ENCODE measurements at places on chromosomes 11 and 22. TPM values are rescaled to one million over a fixed set of nuclear protein-coding genes. Genes with fewer than 3 reads are reported as not detected.

GRCh38 chr11:22860241-22860640 lies at the start of gene CCDC179:
TSS of gene CCDC179 (minus strand) at chr11:22860474. CDS start at chr11:22860421, 53 bp downstream.
- no peaks in the 10 kb centered on the region for H3K36me3 ChIP-seq
- H3K27me3 ChIP-seq: no peaks in the 10 kb centered on the region
- H3K4me1 ChIP-seq: no peaks in the 10 kb centered on the region
- DNase-seq: no peak
- no peak within 1 kb of the TSS for H3K4me3 ChIP-seq
- H3K27ac ChIP-seq: no peak within 1 kb of the TSS

ISX gene
- not detected for total RNA-seq

- peak overlapping the region; percentile 64 for H3K4me3 ChIP-seq
- H3K27me3 ChIP-seq: no peaks in the 10 kb centered on the region
- no peak for DNase-seq
- no peak overlapping the region for H3K27ac ChIP-seq
Measured at GRCh38 chr22:41021061-41021612, 70.0 kb downstream of the RBX1 start.

DNA sequence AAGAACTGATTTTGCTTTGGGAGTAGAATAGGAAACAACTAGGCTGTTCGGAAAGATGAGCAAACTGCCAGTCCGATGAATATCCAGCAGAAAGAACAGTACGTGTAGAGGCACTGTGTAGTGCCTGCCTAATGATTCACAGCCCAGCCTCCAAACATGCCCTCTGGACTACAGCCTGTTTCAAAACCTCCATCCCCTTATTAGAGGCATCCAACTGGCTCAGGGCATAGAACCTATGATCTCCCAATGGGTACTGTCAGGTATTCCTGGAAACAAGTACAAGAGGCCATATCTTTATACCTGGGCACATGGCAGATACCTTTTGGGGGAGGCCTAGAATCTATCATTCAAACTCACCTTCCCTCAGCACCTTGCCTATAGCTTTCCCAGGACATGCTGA lies 4.9 kb downstream of the RRP8 start:
- no peak for DNase-seq
- H3K4me1 ChIP-seq: peaks cover 11% of the 10 kb centered on the region
- H3K36me3 ChIP-seq: peaks cover 28% of the 10 kb centered on the region
- H3K27me3 ChIP-seq: no peaks in the 10 kb centered on the region

PLEKHB1 gene
- total RNA-seq: not detected

LRFN4 gene
- total RNA-seq: 36.7 TPM

DNA sequence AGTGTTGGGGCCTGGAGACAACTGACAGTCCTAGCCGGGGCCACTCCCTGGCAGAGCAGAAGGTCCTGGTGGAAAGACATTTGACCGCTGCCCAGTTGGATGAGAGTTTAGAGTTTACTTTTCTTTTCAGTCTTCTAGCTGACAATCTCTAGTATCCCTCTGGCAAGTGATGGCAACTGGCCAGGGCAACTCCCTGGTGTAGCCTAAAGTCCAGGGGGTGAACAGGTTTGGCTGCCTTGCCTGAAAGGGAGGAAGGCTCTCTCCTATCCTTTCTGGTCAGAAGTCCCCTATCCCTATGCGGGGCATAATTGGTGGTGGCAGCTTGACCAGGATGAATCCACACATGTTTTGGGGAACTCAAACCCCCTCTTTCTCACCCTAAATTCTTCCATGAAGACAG lies 16.8 kb upstream of the MSANTD2 start:
- H3K4me3 ChIP-seq: no peak overlapping the region
- peaks cover 13% of the 10 kb centered on the region for H3K4me1 ChIP-seq
- no peak overlapping the region for H3K27ac ChIP-seq
- peaks cover 8% of the 10 kb centered on the region for H3K27me3 ChIP-seq
- no peaks in the 10 kb centered on the region for H3K36me3 ChIP-seq
- no peak for DNase-seq

GRCh38 chr11:47272706-47273105 lies 2.8 kb downstream of the MADD start:
- no peaks in the 10 kb centered on the region for H3K27me3 ChIP-seq
- H3K36me3 ChIP-seq: peaks cover 24% of the 10 kb centered on the region
- H3K4me1 ChIP-seq: peaks cover 23% of the 10 kb centered on the region

- no peaks in the 10 kb centered on the region for H3K36me3 ChIP-seq
- DNase-seq: no peak
- H3K4me1 ChIP-seq: no peaks in the 10 kb centered on the region
- H3K27me3 ChIP-seq: no peaks in the 10 kb centered on the region
- no peak overlapping the region for H3K27ac ChIP-seq
- H3K4me3 ChIP-seq: no peak overlapping the region
Measured at GRCh38 chr22:38638728-38639127, 17.5 kb downstream of the FAM227A start.

DNA sequence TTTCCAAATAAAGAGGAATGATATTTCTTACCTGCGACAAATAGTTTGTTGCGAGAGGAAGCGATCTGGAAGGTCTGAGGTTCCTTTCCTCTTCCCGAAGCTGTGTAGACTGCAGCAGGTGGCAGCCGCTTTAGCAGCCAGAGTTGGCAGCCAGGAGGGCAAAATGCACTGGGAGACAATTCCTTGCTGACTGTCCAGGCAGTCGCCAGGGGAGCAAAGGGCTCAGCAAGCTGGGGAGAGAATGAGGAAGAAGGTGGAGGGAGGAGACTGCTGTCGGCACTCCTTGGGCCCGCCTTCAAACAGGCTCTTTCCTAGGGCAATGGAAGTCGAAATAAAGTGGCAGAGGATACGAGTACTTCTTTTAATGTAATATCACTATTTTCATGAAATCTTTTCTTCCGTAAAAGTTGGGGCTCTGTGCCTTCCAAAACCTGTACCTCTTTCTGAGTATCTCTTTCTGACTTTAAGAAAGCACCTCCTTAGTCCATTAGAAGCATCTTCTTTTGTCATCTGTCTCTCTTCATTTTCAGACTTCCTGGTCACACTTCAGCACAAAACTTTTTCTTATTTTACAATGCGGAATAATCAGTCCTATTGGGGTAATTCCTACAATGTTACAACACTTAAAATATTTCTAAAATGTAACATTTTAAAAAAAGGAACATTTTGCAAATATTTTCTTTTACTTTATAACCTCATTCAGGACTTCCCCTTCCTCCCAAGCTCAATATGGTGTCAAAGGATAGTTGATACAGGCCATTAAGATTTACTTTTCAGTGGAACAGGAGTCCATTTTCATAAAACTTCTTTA lies at the start of gene IL18:
TSS of gene IL18 (minus strand) at position 220 of the 811 bp plus-strand sequence. CDS start 9,041 bp downstream, outside the sequence.
- no peak for DNase-seq
- no peak within 1 kb of the TSS for H3K4me3 ChIP-seq
- H3K4me1 ChIP-seq: peaks cover 11% of the 10 kb centered on the region
- no peaks in the 10 kb centered on the region for H3K27me3 ChIP-seq
- H3K36me3 ChIP-seq: no peaks in the 10 kb centered on the region

GRCh38 chr11:21446939-21447590 lies 745.8 kb upstream of the ANO5 start:
- no peaks in the 10 kb centered on the region for H3K27me3 ChIP-seq
- H3K4me3 ChIP-seq: no peak overlapping the region
- no peaks in the 10 kb centered on the region for H3K4me1 ChIP-seq
- DNase-seq: no peak
- no peaks in the 10 kb centered on the region for H3K36me3 ChIP-seq

HIC2 gene
- 4.9 TPM for total RNA-seq

CRYBB2 gene
- total RNA-seq: 1.4 TPM

DNA sequence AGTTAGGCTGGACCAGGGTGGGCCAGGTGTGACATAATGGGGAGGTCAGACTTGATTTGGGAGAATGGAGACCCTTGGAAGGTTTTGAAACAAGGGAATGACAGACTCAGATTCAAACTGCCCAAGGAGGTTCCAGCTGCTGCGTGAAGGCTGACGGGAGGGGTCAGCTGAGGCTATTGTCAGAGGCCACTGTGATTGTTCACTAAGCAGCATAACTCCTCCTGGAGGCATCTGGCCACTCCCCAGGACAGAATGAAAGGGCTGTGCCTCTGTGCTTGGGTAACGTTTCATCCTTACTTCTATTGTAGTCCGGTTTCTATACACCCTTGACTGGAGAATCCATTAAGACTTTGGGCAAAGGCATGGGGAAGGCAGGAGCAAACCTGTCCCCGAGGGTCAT lies 126.6 kb downstream of the DSCAML1 start:
- H3K4me1 ChIP-seq: no peaks in the 10 kb centered on the region
- DNase-seq: no peak
- no peaks in the 10 kb centered on the region for H3K36me3 ChIP-seq
- no peak overlapping the region for H3K4me3 ChIP-seq
- no peaks in the 10 kb centered on the region for H3K27me3 ChIP-seq

DNA sequence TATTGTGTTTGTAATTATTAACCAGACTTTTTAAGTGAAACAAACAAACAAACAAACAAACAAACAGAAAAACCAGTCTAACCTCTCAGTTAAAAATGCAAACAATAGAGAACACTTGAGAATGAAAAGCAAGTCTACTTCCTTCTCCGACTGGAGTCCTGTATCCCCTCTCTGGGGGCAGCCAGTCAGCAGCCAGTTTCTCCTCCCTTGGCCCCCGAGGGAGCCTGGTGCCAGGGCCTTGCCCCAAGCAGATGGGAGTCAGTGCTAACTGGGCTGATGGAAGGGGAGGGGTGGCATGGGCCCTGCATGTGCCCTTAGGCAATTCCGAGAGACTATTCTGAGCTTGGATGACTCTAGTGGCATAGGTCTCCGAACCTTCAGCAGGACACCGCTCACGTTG lies 137.2 kb downstream of the GRIK4 start:
- H3K27me3 ChIP-seq: peaks cover 16% of the 10 kb centered on the region
- H3K4me1 ChIP-seq: no peaks in the 10 kb centered on the region
- no peak overlapping the region for H3K4me3 ChIP-seq
- DNase-seq: no peak

SCN3B gene
- 1.5 TPM for total RNA-seq

DNA sequence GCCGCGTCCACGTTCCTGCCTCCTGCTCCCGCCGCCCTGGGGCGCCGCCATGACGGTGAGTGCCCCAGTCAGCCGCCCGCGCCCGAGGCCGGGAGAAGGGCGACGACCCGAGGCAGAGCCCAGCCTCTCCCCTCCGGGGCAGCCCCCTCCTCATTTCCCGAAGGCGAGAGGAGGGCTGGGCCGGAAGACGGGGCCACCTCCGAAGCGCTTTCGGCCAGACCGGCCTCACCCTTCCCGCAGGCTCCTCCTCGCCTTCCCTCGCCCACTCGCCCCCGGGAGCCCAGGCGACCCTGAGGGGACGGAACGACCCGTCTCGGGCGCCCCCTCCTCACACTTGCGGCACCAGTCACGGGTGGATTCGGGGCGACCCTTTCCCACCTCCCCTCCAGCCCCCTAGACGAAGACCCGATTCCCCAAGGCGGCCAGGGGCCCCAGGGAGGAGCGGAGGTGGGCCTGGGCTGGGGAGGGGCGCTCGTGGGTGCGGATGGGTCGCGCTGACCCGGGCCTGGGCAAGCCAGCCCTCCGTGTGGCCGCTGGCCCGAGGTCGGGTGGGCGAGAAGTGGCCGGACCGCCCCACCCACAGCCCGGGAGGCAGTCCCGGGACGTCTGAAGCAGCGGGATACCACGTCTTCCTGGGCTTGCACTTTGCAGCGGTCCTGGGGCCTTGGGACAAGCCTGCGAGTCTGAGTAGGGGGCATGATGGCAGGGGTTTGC lies 49.7 kb downstream of the TRIOBP start:
- H3K4me1 ChIP-seq: peaks cover 55% of the 10 kb centered on the region
- H3K4me3 ChIP-seq: peak overlapping the region; percentile 63
- H3K36me3 ChIP-seq: no peaks in the 10 kb centered on the region
- peak; percentile 21 for DNase-seq
- H3K27me3 ChIP-seq: no peaks in the 10 kb centered on the region

MAPK11 gene
- 29.4 TPM for total RNA-seq

- DNase-seq: peak; percentile 82
- H3K36me3 ChIP-seq: no peaks in the 10 kb centered on the region
- no peak overlapping the region for H3K4me3 ChIP-seq
- H3K27me3 ChIP-seq: no peaks in the 10 kb centered on the region
Measured at GRCh38 chr11:118275176-118275575, 11.1 kb upstream of the MPZL2 start.

DMC1 gene
- total RNA-seq: 0.91 TPM

GRCh38 chr11:45324459-45324858 lies 38.3 kb upstream of the SYT13 start:
- H3K36me3 ChIP-seq: no peaks in the 10 kb centered on the region
- no peak overlapping the region for H3K4me3 ChIP-seq
- H3K4me1 ChIP-seq: no peaks in the 10 kb centered on the region
- peaks cover 5% of the 10 kb centered on the region for H3K27me3 ChIP-seq

GRCh38 chr22:22164541-22165272 lies 79.9 kb upstream of the VPREB1 start:
- no peak for DNase-seq
- peaks cover 9% of the 10 kb centered on the region for H3K27me3 ChIP-seq
- no peaks in the 10 kb centered on the region for H3K4me1 ChIP-seq
- H3K36me3 ChIP-seq: no peaks in the 10 kb centered on the region
- H3K27ac ChIP-seq: no peak overlapping the region

- peak overlapping the region; percentile 99 for H3K4me3 ChIP-seq
- H3K27ac ChIP-seq: peak overlapping the region; percentile 98
- peak; percentile 88 for DNase-seq
- H3K4me1 ChIP-seq: peaks cover 28% of the 10 kb centered on the region
Measured at GRCh38 chr11:17208257-17208999, 642 bp upstream of the PIK3C2A start.

- no peaks in the 10 kb centered on the region for H3K4me1 ChIP-seq
- DNase-seq: no peak
- H3K4me3 ChIP-seq: no peak overlapping the region
- H3K27me3 ChIP-seq: no peaks in the 10 kb centered on the region
Measured at GRCh38 chr22:35274154-35274871, 17.0 kb downstream of the HMGXB4 start.

DNA sequence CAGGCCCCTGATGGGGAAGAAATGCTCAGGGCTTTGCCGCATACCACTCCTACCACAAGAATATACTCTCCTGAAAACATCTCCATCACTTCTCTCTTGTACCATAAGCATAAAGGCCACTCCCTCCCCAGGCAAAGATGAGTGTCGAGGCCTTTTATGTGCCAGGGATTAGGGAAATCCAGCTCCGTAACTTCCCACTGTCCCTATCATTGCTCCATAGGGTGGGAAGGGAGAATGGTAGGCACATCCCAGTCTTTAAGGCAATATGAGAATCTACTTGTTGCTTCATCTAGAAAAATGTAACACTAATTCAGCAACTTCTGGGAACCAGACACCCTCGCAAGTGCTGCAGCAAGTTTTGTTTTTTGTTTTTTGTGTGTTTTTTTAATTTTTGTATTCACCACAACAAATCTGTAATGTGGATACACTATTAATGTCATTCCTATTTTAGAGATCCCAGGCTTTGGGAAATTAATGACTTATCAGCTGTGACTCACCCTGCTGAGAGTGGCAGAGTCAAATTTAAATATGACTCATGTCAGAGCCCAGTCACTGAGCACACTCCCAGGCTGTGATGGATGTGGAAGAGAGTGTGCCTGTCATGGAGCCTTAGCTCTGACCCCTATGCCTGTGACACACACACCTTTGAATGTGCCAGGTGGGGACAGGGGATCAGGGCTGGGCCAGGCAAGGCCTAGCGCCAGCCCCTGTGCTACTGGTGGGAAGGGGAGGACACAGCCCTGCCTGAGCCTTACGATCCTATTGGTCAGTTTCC lies 23.4 kb downstream of the PANX1 start:
- H3K27me3 ChIP-seq: no peaks in the 10 kb centered on the region
- no peak overlapping the region for H3K4me3 ChIP-seq
- peaks cover 34% of the 10 kb centered on the region for H3K4me1 ChIP-seq
- H3K27ac ChIP-seq: peak overlapping the region; percentile 34
- peak; percentile 81 for DNase-seq

FGF3 gene
- not detected for total RNA-seq

OR8D4 gene
- total RNA-seq: not detected

- H3K27me3 ChIP-seq: no peaks in the 10 kb centered on the region
- H3K36me3 ChIP-seq: peaks cover 3% of the 10 kb centered on the region
- H3K4me1 ChIP-seq: peaks cover 9% of the 10 kb centered on the region
- peak; percentile 11 for DNase-seq
Measured at GRCh38 chr22:17785185-17786184, 11.2 kb upstream of the BID start.
